ENCODE measurements at places on chromosomes 5 and 9.

- no peak for DNase-seq
Observed at GRCh38 chr5:68331192-68332079, 115.9 kb downstream of the PIK3R1 start.

DNA sequence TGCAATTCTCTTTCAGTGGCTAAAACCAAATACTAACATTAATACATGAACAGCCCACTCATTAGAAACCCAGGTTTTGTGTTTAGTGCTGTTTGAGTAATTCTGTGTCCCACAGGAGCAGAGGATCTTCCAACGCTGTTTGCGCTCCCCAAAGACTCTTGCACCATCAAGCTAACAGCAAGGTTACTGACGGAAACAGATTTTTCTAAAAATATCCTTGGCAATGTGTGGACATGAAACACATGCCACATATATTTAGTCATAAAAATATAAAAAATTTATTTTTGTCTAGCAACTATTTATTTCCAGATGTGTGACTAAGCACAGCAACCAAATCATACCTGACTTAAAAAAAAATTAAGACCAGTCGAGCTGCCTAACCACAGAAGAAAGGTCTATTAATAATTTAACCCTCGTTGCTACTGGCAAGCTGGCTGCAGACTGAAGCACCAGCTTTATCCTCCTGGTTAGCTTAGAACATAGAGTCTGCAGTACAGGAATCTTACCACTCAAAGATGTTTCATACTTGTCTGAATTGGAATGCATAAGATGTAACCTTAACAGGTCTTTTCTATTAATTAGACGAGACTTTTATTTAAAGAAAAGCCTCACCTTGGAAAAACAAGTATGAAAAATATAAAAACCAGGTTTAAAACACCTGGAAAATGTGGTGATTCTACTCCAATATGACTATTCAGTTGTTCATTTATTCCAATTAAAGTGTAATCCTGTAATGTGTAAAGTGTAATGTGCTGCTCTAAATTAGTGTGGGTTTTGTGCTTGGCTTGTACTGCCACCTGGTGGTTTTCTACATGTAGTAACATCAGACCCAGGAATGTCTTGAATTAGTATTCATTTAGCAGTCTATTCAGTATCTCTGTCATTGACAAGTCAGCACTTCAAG, 272.5 kb downstream of the EPB41L4A start:
- DNase-seq, result no peak

GRCh38 chr9:110116543-110116885, 91.4 kb downstream of the C9orf152 start:
- no peak for DNase-seq

DNA sequence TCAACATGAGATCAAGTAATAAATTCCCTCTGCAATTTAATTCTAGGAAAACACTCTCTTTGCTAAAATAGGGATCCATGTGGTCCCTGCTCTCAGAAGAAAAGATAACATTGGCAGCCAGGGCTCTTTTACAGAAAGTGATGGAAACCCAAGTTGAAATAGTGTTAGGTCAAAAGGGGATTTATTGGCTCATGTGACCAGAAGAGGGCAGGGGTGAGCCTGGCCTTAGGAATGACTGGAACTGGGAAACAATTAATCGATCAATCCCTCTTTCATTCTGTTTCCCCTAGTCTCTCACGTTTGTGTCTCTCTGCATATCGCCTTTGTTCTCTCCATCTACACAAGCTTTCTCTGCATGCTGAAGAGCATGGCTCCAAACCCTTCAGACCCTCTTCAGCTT, 58.3 kb upstream of the ALDH1B1 start:
- no peak for DNase-seq

DNA sequence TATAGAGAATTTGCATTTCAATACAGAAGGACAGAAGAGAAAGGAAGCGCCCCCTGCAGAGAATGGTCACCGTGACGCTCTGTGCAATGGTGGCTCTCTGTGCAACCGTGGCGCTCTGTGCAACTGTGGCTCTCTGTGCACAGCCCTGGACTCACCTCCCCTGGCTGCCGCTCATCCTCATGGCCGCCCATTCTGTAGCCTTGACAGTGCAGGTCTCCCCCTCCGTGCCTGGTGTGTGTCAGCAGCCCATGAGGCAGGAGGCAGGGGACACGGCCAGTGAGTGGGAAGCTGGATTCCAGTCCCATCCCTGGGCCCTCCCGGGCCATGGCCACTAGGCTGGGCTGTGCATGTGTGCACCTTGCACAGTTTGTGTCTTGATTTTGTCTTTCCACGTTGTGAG, 12.0 kb downstream of the EXOC3 start:
- DNase-seq, result no peak

DNA sequence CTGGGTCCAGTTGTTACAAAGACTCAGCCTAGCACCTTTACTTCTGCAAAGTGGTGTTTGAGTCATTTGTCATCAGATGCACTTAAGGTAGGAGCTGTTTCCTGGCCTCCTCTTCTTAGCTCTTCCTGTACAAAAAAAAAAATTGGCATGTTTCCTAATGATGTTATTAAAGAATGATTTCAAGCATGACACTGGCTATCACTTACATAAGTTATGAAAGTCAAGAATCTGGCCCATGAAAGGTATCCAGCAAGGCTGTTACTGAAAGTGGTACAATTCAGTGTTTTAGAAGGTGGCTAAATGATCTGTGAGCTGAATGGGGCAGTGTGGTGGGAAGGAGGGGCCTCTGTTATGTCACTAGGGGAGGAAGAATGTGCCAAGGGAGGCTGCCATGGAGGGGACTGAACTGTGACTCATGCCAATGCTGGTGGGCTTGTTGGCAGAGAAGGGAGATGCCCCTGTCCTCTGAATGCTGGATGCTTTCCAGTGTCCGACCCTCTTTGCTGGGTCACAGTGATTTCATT, 175.1 kb upstream of the MAP1B start:
- DNase-seq, result no peak

- DNase-seq, result no peak
Observed at GRCh38 chr5:143168921-143169810, 234.3 kb downstream of the NR3C1 start.

GRCh38 chr9:26955222-26955903, 849 bp upstream of the IFT74 start:
- DNase-seq, result no peak

- DNase-seq, result no peak
Observed at GRCh38 chr5:140883373-140883772, 1.4 kb downstream of the PCDHA13 start.

DNA sequence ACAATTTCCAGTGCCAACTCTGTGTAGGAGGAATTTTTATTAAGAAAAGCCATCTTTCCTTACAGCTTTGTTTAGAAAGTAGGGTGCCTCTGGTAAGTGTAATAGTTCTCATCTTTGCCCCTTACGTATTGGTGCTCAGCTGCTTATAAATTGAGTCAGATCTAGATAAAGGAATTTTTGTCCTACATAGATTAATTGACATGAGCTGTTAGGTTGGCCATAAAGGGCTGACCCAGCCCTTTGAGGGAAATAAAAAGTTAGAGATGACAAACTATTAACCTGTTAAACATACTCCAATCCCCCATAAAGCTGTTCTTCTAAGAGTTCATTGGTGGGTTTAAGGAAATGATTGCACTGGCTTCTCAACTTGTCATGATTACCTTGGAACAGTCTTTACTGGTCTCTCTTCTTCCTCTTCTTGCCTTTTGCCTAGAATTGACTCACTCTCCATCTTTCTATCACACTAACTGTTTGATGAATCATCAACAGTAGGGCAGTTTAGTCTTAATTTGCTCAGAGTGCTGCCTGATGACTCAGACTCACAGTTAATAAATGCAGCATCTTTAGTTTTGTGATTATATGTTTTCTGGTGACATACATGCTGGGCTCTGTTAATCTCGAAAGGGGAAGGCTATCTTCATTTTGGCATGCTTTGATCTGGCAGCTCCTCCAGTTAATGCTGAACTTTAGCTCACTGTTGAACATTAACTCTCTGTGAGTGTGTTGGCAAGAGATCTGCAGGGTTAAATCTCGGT, 51.7 kb downstream of the ARHGAP26 start:
- no peak for DNase-seq

GRCh38 chr9:115601434-115601833, 483.5 kb upstream of the TNC start:
- no peak for DNase-seq

DNA sequence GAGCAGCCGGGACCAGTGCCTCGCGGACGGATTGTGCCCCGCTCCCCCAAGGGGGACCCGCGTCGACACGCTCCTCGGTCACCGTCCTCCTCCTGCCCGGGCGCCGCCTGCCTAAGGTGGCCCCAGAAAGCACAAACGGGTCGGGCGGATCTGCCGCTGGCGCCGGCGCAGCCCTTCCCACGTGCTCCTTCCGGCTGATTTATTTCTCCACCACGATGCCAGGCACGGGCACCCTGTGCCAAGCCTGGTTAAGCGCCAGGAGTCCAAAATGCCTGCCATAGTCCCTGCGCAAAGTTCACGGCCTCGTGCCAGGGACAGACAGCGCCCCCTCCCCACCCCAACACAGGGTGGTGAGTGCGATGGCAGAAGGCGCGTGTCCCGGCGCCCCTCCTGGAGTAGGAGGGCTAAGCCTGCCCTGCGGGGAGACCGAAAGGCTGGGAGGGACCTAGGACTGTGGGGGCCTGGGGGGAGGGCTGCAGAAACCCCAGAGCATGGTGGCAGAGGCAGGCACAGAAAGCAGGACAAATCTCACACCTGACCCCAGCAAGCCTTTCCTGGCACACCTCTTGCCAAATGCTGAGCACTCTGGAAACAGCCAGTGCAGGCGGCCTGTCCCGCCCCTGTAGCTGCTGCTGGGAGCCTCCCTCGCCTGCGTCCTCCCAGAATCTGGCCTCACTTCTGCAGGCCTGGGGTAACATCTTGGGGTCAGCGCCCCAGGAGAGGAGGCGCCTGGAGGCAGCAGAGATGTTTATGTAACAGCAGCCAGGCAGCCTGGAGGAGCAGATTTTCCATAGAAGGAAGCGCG, 1.1 kb upstream of the NOTCH1 start:
- DNase-seq, result peak; percentile 28

DNA sequence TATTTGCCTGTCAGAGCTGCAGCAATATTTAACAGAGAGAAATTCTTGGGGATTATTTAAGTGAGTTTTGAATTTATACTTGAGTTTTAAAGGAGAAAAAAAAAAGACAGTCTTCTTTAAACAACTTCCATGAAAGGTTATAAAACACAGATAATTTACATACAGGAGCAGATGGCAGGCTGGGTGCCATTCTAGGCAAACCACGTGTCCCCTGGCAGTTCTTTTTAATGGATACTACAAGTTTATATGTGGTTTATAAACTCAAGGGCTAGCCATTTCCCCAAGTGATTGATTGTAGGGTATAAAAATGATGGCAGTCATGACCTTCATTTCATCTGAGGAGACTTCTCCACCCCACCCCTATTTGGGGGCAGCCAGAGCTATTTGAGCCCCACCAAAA, 166.6 kb downstream of the FSTL4 start:
- no peak for DNase-seq

DNA sequence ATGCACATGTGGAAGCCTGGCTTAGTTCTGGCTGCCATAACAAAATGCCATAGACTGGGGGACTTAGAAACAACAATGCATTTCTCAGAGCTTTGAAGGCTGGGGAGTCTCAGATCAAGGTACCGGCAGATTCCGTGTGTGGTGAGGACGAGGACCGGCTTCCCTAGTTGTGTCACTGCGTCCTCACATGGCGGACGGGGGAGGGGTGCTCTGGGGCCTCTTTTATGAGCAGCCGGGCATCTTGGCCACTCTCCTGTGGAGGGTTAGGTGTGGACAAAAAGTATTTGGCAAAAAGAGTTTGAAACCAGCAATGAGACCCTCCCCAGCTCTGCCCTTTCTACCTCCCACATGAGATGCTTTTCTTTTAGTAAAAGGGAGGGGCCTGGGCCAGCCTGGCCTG, 118.5 kb upstream of the LPCAT1 start:
- DNase-seq, result no peak

DNA sequence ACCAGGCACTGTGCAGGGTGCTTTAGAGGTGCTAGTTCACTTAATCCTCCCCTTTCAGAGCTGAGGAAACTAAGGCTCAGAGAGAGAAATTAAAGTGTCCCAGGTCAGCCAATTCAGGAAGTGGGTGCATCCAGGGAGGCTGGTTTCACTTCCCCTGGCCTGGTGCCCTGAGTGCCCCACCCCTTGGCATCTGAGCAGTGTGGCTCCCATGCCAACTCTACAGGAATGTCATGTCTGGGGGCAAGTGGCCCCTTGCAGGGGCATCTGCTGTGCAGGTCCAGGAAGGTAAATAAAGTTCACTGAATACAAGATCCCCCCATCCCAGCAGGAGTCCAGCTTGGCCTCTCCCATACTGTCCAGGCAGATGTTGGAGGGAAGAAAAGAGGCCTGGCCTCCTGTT, 4.4 kb upstream of the N4BP3 start:
- no peak for DNase-seq

DNA sequence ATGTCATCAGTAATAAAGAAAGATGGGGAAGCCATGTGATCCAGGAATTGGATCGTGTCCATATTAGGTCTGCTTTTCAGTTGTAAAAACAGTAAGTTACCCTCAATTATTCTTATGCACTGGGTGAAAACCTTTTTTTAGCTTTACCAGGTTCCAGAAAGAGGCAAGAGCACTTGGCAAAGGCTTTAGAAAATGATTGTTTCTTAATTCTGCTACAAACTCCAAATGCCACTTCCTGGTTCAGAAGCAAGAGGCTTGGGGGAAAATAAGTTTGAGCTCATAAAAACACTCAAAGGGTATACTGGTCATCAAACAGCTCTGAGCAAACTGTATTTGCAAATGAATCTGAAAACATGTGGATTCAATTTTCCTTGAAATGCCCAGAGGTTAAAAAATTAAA, 615.6 kb downstream of the EBF1 start:
- no peak for DNase-seq

DNA sequence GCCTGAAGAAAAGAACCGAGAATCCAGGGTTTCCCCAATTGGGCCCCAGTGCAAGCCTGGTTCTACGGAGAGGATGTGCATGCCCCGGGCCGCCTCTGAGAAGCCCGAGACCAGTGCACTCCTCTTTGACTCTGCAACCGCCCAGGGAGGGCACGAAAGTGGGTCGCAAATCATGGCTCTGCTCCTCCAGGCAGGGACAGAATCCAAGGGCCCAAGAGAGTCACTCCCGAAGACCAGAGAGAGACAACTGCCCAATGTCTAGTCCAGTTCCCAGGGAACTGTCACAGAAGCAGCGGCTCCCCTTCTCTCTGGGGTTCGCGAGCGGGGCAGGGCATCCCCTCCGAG, 107.8 kb downstream of the PSD2 start:
- DNase-seq, result no peak

DNA sequence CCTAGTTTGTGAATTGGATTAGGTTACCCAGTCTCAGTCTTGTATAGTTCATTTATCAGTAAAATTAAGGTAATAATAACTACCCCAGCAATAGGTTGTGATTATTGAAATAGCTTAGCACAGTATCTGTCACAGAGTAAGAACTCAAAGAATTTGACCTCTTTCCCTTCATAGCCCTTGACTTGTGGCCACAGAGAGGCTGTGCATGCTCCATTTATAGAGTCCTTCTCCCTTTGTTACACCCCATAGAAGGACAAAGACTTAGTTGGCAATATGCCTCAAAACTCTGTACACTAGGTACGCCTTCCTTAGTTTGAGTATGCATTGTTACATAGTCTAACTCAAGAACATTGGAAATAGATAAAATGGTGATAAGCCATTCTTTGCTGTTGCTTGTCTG, 257.2 kb downstream of the KCTD16 start:
- DNase-seq, result no peak

Measured in stimulated activated CD4-positive, alpha-beta T cell treated with anti-CD3 and anti-CD28 coated beads, Interleukin-15, amount 100 ng/mL, for 1 hour (primary cell).